ENCODE measurements at places on chromosomes 7 and 10. TPM values are rescaled to one million over a fixed set of nuclear protein-coding genes. Genes with fewer than 3 reads are reported as not detected.

DNA sequence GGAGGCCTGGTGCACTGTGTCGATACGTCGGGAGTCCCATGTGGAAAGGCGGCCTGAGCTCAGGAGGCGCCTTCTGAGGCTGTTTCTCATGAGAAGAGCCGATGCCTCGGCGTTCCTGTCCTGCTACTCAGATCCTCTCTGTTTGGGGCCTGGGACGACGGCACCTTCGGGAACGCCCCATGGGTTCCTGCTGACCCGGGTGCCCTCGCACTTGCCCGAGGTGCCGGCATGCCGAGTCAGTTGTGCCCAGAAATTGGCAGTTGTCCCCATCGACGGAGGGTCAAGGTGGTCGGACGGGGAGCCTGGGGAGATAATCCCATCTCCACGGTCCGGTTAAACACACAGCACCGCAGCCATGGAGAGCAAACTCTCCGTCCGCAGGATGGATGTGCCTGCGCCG is 33.0 kb downstream of the NKX6-2 start:
- DNase-seq = no peak

Gene ZC3HAV1L
- polyA plus RNA-seq = 7.4 TPM

GRCh38 chr7:127738859-127739258 is 86.9 kb downstream of the SND1 start:
- no peak for DNase-seq

- DNase-seq = no peak
These were observed 13.9 kb downstream of the TSPAN14 start for GRCh38 chr10:80468002-80468401.
